ENCODE measurements at places on chromosomes 1 and 21.

- no peak for DNase-seq
Measured at GRCh38 chr1:184497959-184498723, 111.3 kb downstream of the C1orf21 start.

DNA sequence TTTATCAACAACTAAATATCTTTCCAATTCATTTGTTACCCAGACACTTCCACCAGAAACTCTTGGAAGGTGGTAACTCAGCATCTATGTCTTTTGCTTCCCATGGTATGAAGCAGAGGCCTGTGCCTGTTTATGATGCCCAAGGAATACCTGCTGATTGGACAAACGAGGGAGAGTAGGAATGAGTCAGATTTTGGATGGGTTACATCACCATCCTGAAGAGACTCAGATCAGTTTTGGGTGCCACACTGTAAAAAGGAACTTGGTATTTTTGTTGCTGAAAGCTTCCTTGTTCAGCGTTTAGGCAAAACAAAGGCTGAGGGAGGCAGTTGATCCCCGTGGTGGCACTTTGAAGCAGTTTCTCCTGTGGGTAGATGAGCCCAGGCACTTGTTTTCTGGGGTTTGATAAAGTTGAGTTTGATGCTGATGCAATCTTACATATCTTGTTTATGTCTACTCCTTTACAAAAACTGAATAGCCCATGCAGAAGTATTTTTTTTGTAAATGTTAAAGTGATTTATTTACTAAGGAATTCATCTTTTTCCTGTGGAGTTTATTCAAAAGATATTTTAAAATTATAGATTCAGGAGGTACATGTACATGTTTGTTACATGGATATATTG, 26.7 kb upstream of the CYP4X1 start:
- peak; percentile 6 for DNase-seq

DNA sequence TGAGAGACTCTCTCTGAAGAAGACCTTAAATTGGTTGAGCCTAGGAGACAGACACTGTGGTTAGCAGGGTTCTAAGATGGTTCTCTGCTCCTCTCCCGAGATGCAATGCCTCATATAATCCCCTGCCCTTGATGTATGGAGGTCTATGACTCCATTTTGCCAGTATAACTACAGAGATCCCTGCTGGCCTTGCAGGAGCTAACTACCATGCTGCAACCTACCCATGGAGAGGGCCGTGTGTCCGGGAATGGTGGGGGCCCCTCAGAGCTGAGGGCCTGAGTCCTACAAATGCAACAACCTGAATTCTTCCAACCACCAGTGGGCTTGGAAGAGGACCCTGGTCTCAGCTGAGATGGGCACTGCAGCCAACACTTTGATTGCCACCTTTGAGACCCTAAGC, 388.0 kb downstream of the SETD4 start:
- no peak for DNase-seq

- DNase-seq = no peak
Measured at GRCh38 chr1:111756124-111756513, 418 bp downstream of the DDX20 start.

GRCh38 chr1:30807318-30808066, 49.9 kb upstream of the LAPTM5 start:
- peak; percentile 44 for DNase-seq

DNA sequence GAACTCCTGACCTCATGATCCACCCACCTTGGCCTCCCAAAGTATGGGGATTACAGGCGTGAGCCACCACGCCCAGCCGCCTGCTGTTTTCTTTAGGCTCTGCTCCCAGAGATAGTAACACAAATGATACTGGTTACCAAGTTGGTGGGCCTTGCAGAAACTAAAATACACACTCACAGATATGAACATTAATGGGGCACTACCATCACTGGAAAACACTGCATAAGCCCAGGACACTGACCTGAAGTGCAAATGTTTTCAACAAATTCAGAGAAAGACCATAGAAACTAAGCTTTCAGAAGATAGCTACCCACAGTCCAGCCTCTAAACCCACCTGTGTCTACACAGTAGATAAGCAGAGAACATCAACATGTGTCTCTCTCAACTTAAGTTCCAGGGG, 180.5 kb downstream of the FCRL5 start:
- DNase-seq = no peak

DNA sequence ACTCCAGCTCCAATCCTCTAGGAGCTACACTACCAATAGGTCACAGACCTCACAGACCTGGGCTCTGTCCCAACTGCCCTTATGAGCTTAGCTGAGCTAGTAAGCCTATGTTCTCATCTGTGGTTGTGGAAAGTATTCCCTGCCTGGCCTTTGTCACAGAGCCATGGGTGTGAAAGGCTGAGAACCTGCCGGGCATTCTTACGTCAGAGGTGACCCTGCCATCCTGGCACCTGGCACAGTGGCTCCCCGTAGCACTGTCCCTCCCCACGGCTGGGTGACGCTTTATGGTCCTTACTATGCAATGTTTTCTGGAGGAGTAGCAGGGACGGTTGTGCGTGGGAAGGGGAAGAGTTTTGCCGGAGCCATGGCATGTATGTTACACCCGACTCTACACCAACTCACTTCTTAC, 3.5 kb downstream of the TNFRSF1B start:
- DNase-seq = no peak

GRCh38 chr21:43325968-43326715, 100.8 kb downstream of the SIK1 start:
- no peak for DNase-seq

DNA sequence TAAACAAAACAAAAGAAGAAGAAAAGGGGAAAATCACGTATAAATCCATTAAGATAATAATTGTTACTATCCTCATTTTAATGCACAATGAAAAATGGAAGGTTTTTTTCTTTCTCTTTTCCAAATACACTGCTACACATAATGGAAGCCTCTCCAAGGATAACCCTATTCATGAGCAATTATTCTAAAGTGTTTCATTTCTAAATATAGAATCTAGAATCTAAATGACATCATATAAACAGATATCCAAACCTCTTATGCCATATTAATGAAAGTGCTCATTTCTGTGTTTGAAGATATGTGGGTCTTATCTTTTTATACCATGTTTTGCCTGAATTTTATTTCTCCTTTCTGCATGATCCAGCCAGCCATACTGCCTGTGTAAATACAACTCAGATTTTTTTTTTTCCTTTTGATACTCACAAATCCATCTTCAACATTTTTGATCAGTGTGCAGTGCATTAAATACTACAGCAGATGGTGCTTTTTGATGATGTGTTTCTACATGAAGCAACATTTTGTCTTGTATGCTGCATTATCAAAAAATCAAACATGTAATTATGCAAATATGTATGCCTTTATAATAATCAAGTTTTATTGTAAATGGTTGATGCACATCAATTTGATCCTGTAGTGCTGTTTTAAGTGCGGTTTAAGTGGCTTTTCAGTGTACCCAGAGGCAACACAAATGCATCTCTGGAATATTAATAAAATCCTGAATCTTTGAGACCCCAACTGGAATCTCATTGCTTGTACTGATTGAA, 625.6 kb upstream of the PTBP2 start:
- no peak for DNase-seq

DNA sequence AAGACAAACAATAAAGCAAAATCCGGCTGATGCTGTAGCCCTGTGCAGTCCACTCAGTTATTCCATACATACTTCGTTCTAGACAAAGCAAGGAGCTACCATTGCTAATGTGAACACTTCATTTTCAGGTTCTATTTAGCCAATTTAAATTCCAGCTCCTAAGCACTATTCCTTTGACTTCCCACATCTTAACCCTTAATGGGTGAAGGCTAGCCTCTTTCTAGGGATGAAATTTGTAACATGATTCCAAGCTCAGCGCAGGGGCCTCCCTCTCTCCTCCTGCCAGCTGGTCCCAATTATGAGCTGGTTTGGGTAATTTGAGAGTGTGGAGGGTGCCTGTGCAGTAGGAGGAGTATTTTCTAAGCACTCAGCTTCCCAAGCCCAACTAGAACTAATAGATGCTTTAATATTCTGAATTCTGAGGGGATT, 53.9 kb upstream of the PTGFRN start:
- peak; percentile 77 for DNase-seq

DNA sequence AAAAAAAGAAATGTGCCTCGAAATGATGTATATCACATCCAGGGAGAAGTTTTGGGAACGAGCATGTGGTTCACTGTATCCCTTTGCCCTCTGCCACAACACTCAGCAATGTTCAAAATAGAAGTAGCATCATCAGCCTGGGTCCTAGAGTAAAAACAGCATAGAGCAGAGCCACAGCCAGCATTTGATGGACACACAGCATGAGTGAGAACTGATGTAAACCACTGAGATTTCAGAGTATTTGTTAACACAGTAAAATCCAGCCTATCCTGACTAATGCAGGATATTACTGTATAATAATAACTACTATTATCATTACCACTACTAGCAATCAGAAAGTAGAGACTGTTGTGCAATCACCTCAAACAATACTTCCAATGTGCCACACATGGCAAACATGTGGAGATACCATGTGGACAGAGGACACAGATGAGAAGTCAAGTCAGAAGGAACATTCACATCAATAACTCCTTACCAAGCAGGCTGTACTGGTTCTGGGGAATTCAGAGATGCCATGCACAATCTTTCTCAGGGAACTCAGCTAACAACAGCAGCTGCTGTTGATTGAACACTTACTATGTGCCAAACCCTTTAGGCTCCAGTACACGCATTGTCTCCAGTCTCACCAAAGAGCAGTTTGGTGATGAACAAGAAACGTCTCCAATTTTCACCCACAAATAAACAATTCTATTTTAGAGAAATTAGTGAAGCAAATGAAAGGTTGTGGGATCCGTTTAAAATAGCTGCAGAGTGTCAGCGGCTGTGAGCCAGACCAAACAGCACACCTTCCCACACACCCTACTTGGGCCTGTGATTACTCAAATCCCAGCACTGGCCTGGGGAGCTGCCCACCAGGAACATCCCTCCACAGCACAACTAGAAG, 16.6 kb upstream of the GFI1 start:
- no peak for DNase-seq

DNA sequence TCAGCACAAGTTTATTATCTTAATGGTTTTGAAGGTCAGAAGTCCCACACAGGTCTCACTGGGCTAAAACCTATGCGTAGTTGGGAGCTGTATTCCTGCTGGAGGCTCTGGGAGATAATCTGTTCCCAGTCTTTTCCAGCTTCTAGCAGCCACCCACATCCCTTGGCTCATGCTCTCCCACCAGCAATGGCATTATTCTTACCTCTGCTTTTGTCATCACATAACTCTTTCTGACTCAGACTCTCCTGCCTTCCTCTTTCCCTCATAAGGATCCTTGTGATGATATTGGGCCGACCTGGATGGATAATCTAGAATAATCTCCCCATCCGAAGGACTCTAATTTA, 122.2 kb upstream of the PRDX6 start:
- DNase-seq = no peak

- no peak for DNase-seq
Measured at GRCh38 chr1:27307874-27308598, 13.9 kb upstream of the TMEM222 start.

DNA sequence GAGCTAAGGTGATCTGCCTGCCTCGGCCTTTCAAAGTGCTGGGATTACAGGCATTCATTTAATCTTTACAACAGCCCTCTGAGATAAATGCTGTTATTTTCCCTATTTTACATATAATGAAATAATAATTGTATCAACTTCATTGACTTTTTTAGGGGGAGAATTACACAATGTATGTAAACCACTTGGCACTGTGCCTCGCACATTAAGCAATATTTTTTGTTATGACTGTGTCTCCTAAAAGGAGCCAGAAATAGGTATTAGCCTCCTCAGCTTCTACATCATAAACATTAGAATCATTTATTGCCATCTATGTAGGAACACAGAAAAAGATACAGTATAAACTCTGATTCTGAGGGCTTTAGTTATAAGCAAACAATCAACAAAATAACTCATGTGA, 1.1 kb upstream of the DNAJC28 start:
- DNase-seq = peak; percentile 31

DNA sequence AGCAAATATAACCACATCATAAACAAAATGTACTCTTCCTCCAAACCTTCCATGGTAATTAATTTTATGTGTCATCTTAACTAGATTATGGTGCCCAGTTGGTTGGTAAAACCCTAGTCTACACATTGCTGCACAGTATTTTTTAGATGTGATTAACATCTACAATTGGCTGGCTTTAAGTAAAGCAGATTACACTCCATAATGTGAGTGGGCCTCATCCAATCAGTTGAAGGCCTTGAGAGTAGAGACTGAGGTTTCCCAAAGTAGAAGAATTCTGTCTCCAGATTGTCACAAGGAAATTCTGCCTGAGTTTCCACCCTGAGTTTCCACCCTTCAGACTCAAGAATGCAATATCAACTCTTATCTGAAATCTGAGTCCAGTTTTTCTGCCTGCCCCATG, 128.4 kb upstream of the USP25 start:
- DNase-seq = no peak

- no peak for DNase-seq
Measured at GRCh38 chr21:32415451-32416398, 3.2 kb downstream of the EVA1C start.

- DNase-seq = peak; percentile 21
Measured at GRCh38 chr1:14522926-14523241, 75.6 kb upstream of the KAZN start.

DNA sequence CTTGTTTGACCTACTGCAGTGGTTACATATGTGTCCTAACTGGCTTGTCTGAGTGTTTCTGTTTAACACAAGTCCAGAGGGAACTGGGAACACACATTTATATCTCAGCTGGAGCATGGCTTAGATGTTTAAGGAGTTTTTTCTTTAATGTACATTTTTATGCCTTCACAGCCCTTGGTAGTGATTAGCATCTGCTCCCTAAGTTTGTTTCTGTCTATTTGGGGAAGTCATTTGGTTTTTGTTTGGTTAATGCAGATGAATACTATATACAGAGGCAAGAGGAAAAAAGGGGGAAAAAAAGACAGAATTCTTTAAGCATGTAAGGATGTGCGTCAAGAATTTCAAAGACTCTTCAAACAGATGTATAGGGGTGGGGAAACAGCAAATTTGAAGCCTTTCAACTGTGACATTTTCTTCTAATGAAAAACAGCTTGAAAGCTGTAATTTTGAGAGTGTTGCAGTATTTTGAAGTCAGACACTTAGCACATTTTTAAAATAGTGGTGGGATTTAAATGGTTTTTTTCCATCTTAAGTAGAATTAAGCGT, 15.4 kb downstream of the MACO1 start:
- no peak for DNase-seq

DNA sequence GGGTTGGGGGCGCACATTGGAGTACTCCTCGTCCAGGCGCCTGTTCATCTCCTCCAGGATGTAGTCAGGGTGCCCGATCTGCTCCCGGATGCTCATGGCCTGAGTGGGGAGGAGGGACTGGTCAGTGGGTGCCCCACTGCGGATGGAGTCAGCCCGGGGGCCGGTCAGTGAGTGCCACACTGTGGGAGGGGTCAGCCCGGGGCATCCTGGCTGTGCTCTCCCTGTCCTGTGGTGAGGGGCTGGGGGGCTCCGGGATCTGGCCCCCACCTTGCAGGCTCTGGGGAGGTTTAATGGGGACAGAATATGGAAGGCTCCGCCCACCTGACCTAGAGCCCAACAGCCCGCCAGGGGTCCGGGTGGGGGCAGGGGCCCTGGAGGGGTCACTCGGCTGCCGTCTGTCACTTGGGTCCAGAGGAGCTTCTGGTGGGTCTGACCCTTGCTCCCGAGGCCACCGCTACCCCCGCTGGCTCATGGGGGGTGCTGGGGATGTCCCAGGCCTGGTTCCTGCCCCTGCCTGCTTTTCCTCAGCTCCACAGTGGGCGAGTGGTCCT, 8.8 kb downstream of the PRXL2B start:
- no peak for DNase-seq

Measured in EL (cell line).